ENCODE measurements at places on chromosomes 11 and 22.

GRCh38 chr11:117096201-117096991 lies 1.8 kb downstream of the SIK3 start:
- DNase-seq, result no peak

- peak; percentile 59 for DNase-seq
These were observed 11.7 kb downstream of the OSBPL5 start for GRCh38 chr11:3153291-3153861.

- no peak for DNase-seq
These were observed 444.5 kb downstream of the NELL1 start for GRCh38 chr11:21113876-21114275.

DNA sequence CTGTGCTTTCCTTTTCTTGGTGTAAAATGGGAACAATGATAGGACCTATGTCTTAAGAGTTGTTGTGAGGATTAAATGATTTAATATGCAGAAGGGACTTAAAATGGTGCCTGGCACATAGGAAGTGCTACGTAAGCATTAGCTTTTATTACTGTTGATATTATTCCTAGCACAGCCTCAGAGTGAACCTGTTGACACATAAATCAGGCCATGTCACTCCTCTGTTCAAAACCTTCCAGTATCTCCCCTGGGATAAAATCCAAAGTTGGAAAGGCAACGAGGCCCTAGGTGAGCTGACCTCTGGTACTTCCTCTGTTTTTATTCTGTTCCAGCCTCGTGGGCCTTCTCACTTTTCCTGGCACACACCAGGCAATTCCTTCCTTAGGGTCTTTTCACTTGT lies 108.8 kb upstream of the CADM1 start:
- DNase-seq, result no peak

GRCh38 chr11:113048820-113049768 lies 87.9 kb downstream of the NCAM1 start:
- DNase-seq, result peak; percentile 89

DNA sequence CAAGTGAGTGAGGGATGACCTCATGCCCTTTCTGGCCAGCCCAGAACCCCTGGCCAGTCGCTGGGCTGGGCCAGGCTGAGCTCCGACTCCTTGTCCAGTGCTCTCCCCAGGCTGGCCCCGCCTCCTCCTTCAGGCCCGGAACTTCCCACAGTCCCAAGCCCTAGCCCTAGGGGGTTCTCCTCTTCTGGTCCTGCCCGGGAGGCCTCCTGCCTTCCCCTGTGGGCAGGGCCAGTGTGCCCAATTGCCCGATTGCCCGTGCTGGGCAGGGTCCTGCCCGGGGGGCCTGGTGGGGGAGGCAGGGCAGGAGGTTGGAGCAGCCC lies 4.2 kb downstream of the TCIRG1 start:
- DNase-seq, result no peak

DNA sequence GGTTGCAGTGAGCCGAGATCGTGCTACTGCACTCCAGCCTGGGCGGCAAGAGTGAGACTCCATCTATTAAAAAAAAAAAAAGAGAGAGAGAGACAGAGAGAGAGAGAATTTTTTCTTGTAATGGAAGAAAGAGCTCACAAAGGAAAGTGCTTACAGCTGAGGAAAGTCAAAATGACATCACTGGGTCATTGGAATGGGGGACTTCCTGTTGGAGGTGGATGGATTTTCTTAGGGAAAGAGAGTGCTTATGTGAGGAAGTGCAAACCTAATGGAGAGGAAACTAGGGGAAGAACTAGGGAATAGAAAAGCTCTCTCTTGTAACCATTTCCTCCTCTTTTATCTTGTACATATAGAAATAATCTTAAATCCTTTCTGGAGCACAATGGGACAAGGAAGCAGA lies 6.3 kb upstream of the PIWIL4 start:
- no peak for DNase-seq

DNA sequence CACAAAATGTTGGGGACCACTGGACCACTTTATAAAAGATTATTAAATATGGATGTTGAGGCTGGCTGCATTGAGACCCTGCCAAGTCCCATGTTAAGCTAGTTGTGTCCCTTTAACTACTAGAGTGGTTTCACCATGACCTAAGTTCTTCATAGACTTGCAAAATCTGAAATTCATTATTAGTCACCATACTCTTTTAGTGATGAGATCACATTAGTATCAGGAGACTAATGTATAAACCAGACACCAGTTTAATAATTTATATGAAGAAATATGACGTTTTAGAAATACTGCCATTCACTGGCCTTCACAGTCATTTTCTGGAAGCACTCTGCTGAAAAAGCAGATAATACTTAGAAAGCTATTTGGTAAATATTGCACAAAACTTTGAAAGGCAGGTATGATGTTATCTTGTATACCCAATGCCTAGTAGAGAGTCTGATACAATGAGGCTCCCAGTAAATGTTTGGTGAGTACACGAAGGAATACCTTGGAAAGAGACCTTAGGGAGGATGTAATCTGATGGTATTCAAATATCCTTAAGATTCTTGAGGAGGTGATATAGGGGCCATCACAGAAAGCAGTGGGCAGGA lies 728.2 kb upstream of the ANO5 start:
- no peak for DNase-seq

- peak; percentile 68 for DNase-seq
These were observed 57.5 kb downstream of the BTG4 start for GRCh38 chr11:111454561-111455192.

- no peak for DNase-seq
These were observed 4.3 kb upstream of the TRIM44 start for GRCh38 chr11:35658020-35658948.

GRCh38 chr22:24046024-24046423 lies 34.9 kb downstream of the CABIN1 start:
- DNase-seq, result peak; percentile 27

DNA sequence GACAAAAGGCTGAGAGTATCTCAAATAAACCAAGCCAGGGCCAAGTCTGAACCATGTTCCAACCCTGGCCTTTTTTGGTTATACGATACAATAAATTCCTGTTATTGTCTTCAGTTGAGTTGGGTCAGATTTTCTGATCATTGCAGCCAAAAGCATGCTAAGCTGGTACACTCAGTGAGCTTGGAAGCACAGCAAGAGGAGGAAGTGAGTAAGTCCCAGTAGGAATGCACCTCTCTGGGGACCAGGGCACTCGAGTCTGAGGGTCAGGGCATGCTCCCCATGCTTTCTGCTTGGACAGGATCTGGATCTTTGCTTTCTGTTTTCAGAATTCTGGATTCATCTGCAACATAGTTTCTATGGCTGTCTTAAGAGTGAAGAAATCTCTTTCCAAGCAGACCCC lies 73.1 kb downstream of the TMPRSS5 start:
- DNase-seq, result peak; percentile 34

GRCh38 chr11:46200537-46201281 lies 76.8 kb upstream of the CREB3L1 start:
- DNase-seq, result peak; percentile 12

DNA sequence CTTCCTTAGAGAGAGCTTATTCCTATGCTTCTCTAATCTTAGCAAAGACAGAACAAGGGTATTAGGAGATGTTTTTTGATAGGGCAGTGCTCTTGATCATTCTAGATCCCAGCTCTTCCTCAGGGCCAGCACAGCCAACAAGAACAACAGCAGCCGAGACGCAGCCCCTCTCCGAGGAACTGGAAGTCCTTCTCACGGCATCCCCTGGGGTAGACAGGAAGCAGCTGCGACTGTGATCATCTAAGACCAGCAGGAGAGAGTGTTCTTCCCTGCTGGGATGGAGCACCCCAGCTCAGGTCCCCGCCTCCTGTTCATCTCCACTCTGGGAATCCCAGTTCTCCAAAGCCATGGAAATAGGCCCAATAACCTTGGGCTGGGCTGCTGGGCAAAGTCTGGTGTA lies 29.6 kb downstream of the IRAG1 start:
- DNase-seq, result no peak

DNA sequence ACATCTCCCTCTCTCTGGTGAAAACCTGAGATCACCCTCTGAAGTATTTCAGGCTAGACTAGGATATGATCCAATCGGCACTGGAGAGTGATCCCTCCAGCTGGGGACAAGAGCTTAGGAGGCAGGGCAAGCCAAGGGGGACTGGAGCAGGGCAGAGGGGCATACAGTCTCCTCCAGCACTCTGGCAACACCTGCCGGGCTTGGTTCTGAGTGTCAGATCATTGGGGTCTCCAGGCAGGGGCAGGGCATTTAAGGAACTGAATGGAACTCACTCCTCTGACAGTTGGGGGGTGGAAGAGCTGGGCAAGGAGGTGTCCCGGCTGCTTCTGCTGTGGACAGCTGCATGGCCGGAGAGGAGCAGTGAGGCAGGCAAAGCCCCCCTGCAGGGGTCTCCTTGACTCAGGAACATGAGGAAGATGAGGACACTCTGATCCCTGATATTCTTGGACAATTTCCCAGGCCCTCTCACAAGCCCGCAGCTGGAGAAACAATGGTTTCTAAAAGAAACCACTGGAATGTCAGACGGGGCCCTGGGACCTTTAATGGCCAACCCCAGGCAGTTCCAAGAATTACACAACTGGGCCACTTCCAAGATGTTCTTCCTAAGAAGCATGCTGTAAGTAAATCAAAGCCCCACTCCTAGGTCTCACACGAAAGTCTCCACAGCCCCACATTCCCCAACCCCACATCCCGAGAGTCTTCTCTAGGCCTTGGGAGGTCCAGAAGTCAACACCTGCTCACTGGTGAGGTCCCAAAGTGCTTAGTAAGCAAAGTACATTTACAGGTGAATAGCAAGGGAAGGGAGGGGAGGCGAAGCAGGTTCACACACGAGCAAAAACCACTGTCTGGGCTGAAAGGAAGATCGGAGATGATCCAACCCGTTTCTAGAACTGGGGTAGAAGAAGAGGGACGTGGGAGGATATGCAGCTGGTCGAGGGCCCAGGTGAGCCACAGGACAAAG lies 1.2 kb upstream of the CCDC86 start:
- DNase-seq, result peak; percentile 98

DNA sequence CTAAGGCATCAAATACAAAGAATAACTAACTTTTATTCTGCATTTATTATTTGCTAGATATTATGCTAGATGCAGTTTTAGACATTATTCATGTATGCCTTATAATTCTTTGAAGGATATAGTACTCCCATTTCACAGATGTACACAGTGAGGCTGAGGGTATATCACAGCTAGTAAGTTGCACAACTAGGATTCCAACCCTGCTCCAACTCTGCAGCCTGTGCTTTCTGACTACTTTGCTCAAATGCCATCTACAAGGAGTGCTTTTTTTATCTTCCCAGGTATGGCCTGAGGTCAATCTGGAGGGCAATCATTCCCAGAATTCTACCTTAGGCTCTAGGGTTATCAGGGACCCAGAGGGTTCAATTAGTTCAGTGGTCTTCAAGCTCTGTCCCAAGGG lies 28.4 kb downstream of the NUP160 start:
- DNase-seq, result no peak

- DNase-seq, result peak; percentile 96
These were observed 734.7 kb downstream of the KCNA4 start for GRCh38 chr11:29282088-29282487.

DNA sequence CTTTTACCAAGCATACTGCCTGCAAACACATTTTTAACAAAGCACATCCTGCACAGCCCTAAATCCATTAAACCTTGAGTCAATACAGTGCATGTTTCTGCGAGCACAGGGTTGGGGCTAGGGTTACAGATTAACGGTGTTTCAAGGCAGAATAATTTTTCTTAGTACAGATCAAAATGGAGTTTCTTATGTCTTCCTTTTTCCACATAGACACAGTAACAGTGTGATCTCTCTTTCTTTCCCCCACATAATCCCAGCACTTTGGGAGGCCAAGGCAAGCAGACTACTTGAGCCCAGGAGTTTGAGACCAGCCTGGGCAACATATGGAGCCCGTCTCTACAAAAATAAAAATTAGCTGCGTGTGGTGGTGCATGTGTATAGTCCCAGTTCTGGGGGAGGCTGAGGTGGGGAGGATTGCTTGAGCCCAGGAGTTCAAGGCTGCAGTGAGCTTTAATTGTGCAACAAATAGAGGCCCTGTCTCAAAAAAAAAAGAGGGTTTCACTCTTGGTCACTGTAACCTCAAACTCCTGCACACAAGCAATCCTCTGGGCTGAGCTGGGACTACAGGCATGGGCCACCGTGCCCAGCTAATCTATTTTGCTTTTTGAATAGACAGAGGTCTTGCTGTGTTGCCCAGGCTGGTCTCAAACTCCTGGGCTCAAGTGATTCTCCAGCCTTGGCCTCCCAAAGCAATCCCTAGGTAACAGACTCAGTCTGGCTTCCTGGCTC lies 19.7 kb upstream of the SLC3A2 start:
- no peak for DNase-seq

All from fibroblast of upper back skin (primary cell).